ENCODE measurements at places on chromosomes 6 and 20.

DNA sequence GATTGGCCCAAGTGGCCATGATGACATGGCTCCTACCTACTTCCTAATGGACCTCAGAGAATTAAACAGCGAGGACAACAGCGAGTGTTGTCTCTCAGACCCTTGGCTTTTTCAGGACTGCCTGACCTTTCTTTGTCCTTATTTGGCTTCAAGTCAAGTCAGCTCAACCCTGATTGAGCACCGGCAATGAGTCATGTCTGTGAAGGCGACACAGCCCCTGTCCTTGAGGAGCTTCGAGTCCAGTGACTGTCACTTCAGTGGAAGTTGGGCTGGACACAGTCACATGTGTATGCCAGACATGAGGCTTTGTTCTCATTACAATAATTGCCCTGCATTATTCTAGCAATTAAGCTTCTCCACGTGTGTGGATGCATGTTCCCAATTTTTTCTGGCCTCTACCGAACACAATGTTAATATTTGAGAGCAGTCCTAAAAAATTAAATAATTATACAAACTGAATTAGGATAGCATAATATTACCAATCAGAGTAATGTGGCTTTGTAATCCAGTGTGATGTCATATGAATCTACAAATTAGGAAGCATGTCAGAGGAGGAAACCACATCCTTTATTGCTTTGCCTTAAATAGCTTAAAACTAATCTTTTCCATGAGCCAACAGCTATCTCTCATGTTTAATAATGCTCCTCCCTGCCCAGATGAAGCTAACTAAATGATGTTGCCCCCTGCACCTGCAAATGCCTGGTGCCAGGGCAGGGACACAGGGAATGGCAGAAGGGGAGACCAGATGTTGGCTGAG is 178.6 kb downstream of the CDH26 start:
- DNase-seq, result no peak

- DNase-seq, result no peak
Measured at GRCh38 chr6:16933961-16934360, 167.9 kb upstream of the STMND1 start.

DNA sequence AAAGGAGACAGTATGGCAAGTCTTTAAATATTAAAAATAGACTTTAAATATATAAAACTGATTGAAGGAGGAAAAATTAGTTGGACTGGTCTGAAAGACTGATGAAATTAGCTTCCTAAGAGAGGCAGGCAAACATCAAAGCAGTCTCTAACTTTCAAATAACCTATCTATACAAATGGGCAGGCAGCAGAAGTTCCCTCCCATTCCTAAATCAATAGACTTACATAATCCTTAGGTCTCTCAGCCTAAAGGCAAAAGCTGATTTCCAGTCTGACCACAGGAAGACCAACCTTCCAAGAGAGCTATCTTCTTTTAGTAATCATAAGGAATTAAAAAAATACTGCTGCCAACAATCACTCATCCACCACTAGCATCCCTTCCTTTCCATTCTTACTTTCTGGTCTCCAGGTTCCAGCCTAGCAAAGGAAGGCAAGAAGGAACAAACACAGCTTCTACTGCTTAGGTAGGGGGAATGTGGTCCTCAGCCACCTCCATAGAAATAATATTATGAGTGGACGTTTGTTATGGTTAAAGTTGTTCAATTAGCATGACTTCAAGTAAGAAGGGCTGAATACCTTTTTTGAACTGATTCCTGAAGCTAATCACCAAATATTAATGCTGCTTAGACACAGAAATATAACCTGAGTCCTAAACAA is 44.1 kb downstream of the SESN1 start:
- DNase-seq, result no peak

GRCh38 chr6:40668203-40668602 is 81.0 kb upstream of the LRFN2 start:
- DNase-seq, result no peak

GRCh38 chr6:150150458-150150820 is 7.6 kb downstream of the PPP1R14C start:
- no peak for DNase-seq

GRCh38 chr6:89375427-89376267 is 23.1 kb upstream of the UBE2J1 start:
- peak; percentile 34 for DNase-seq

DNA sequence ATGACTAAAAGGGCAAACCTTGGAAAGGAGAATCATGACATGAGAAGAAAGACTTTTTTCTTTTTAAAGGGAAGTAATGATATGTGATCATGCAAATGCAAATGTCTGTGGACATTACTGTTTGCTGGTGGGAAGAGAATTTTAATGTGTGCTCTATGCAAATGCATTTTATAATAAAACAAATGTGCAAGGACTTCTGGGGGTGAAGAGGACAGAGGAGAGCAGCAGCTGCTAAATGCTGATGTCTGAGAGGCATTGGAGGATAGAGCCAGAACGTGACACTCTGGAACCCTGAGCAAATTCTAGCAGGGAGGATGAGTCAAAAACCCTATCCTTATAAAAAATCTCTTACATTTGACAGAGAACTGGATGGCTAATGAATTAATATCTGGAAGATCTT is 69.1 kb upstream of the BEND3 start:
- DNase-seq, result no peak

DNA sequence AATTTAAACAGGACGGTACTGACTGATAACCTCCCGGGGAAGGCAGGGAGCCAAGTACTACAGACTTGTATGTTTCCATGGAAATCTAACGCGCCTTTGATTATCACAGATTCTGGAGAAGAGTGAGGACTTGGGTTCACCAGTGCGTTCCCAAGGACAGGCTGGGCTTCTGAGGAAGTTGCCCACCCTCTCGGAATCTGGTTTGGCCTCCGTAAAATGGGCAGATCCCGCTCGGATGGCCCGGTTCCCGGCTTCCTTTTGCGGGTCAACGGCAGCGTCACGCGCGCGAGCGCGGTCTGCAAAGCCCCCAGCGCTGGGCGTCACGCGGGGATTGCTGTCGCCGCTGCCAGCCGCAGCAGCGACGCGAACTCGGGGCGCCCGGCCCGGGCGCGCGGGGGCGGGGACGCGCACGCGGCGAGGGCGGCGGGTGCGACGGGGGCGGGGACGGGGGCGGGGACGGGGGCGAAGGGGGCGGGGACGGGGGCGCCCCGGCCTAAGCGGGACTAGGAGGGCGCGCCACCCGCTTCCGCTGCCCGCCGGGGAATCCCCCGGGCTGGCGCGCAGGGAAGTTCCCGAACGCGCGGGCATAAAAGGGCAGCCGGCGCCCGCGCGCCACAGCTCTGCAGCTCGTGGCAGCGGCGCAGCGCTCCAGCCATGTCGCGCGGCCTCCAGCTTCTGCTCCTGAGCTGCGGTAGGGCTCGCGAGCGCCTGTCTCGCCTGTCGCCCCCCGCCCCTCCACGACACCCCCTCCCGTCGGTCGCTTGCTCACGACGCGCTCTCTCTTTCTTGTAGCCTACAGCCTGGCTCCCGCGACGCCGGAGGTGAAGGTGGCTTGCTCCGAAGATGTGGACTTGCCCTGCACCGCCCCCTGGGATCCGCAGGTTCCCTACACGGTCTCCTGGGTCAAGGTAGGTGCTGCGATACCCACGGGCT is at the start of gene CD83:
Gene CD83, plus strand, starts transcription at position 615 of the 933 bp plus-strand sequence. Its CDS starts 40 bp downstream, at position 655.
- DNase-seq, result peak; percentile 47

DNA sequence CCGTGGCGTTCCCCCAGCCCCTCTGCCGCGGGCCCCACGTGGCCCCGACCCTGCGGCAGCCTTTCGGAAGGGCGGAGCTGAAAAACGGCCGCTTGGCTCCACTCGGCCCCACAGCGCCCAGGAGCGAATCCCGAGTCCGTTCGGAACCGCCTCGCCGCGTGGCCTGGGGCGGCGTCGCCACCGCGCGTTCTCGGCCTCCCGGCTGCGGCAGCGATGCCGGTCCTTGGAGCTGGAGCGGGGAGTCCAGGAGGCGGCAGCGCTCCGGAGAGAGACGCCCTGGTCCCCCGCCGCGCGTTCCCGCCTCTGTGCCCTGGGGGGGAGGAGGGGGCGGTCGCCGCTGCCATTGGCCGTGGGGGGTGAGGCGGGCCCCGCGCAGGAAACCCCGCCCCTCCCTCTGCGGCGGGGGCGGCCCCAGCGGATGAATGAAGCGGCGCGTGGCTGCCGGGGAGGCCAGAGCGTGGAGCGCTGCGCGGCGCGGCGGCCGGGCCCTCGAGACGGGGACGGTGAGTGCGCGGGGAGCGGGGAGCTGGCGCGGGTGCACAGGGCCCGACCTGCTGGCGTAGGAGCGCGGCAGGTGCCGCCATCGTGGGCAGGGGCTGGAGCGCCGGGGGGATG is at the start of gene SLCO4A1:
Gene SLCO4A1, plus strand, starts transcription at position 453 of the 615 bp plus-strand sequence. CDS start 13,952 bp downstream, outside the sequence.
- DNase-seq, result peak; percentile 71

DNA sequence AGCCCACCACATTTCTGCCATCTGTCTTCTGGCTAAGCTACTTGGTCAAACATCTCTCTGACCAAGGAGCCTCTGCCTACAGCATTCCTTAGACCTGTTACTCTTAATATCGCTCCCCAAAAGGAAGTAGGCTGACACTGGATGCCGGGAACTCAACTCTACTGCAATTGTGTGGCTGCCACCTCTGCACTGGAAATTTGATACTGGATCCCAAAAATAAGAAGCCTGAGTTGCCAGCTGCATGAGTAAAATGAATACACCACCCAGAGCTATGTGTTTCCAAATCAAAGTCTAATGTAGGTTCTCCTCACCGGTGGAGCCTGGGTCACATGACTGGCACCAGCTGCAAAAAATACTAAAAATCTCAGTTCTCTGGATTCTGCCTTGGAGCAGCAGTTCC is 36.9 kb downstream of the UNC5CL start:
- no peak for DNase-seq

DNA sequence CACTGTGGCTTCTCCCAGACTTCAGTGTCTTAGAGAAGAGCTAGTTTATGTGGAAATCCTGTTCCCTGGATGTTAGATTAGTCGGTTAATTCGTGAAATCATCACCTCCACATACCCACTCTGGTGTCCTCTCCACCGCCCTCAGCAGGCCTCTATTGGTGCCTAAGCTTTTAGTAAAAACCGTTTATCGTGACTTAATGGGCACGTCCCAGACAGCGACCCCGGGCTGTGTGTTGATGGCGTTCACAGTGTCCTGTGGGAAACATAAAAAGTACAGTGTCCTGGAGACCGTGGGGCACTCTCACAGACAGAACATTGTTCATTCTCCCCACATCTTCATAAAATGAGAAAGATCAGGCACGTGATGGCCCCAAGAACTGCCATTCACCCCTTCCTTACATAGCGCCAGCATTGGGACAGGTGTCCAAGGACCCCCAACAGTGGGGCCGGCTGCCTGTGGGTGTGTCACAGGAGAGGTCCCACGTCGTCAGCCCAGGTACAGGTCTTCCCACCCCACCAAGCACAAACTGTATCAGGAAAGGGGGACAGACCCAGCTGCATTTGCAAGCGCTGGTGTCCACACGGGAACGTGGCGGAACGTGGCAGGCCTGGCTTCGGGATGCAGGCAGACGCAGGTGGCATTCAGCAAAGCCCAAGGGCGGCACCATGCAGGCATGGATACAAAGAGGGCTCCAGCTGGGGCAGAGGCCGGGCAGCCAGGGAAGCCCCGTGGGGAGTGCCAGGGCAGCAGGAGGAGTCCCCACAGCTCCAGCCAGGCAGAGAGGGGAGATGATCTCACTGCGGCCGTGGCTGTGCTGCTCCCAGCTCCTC is 237.7 kb downstream of the DLL1 start:
- no peak for DNase-seq

DNA sequence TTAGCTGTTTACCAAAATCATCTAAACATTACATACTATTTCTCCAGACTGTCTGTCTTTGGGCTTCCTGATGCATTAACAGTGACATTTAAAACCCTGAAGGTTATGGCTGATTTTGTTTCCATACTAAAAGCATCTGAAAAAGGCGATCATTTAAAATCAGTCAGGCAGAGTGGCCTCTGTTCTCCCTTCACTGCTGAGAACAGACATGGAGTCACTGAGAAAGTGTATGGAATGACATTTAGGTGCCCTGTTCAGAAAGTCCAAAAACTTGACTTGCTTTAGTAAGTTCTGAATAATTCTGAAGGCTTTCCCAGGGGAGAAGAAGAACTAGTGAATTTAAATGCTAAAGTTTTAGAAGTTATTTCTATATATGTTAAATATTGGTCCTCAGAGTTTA is 83.0 kb downstream of the MAP7 start:
- no peak for DNase-seq

- DNase-seq, result no peak
Measured at GRCh38 chr6:105921781-105922180, 164.4 kb upstream of the PRDM1 start.

DNA sequence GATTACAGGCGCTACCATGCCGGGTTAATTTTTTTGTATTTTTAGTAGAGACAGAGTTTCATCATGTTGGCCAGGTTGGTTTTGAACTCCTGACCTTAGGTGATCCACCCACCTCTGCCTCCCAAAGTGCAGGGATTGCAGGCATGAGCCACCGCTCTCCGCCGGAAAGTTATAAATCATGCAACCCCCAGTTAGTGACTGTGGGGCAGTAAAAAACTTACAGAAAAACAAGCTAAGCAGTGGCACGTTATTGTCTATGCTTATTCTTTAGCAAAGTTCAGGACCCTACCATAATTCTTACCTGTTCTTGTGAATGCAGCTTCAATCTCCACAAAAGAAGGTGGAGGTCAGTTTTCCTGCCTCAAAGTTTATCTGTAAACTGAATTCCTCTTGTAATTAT is 47.5 kb upstream of the BTN3A2 start:
- DNase-seq, result no peak

- DNase-seq, result peak; percentile 20
Measured at GRCh38 chr6:117601811-117602150, 530 bp downstream of the GOPC start.

DNA sequence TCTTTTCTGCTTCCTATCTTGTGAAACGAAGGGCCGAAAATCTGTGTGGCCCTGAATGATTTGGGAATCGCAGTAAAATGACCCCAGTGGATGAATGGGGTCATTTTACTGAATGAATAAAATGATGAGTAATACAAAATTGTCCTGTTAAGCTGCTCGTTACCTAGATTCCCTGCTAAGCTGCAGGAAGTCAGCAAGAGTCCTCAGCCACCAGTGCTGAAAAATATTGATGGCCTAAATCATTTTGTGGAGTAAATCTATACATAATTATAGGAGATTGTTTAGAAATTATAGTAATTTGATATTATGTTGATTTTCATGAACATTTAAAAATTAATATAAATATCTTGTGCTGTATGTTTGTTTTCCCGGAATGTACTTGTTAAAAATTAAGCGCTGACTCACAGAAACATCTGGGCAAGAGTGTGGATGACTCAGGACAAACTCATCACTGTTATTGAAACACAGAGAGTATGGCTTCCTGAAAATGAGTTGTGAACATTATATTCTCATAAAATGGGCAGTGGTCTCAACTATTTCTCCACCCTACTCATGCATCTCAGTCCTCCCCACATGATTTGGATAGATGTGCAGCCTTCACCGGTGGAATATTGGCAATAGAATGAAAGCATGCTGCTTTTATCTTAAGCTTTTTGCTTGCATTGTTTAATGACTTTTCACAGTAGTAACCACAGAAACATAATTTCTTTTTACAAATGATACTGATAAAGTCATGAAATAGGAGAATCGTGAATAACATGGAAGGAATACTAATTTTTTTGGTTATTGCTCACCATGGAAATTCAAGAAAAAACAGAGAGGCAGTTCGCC is 36.2 kb upstream of the RGS17 start:
- peak; percentile 76 for DNase-seq

Data from A172 (cell line).